Thymus (tissue), 14 donors: ENCODE measurements at places on chromosomes 3 and 15.
A peak's percentile ranks its signal among the peaks of the same experiment; 100 is the strongest.

- no peak for DNase-seq
Observed at GRCh38 chr15:40058476-40059140, 19.6 kb upstream of the SRP14 start.

DNA sequence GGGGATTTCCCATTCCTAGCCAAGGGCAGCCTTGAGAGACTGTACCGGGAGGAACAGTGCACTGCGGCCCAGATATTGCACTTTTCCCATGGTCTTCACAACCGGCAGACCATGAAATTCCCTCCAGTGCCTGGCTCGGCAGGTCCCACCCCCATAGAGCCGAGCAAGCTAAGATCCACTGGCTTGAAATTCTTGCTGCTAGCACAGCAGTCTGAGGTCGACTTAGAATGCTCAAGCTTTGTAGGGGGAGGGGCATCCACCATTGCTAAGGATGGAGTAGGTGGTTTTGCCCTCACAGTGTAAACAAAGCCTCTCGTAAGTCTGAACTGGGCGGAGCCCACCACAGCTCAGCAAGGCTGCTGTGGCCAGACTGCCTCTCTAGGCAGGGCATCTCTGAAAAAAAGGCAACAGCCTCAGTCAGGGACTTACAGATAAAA, 156.3 kb downstream of the FRMD5 start:
- no peak for DNase-seq

DNA sequence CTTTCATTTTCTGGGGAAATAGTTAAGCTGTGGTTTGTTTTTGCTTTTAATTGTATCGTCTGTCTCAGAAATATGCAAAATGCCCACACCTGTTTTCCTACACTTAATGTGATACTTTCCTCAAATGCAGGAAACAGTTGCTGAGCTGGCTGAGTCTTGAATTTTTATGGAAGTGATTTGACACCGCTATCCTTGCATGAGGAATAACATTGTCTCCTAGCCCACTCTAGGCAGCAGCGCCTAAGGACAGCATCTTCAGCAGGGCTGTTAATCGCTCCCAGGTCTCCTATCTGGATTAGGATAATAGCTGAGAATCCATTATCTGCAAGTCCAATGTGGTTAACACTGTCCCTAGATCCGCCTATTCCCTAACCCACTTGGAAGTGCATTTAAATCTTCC, 132.6 kb upstream of the NR2E3 start:
- DNase-seq: no peak

GRCh38 chr15:44194323-44195150, 534 bp downstream of the FRMD5 start:
- peak; percentile 12 for DNase-seq

GRCh38 chr3:13500133-13500885, 20.2 kb downstream of the HDAC11 start:
- no peak for DNase-seq

- DNase-seq: no peak
Observed at GRCh38 chr3:10157031-10157430, 7.7 kb upstream of the IRAK2 start.

GRCh38 chr15:70772402-70772801, 9.0 kb upstream of the UACA start:
- no peak for DNase-seq

GRCh38 chr3:15405448-15406050, 21.8 kb downstream of the METTL6 start:
- DNase-seq: peak; percentile 57

DNA sequence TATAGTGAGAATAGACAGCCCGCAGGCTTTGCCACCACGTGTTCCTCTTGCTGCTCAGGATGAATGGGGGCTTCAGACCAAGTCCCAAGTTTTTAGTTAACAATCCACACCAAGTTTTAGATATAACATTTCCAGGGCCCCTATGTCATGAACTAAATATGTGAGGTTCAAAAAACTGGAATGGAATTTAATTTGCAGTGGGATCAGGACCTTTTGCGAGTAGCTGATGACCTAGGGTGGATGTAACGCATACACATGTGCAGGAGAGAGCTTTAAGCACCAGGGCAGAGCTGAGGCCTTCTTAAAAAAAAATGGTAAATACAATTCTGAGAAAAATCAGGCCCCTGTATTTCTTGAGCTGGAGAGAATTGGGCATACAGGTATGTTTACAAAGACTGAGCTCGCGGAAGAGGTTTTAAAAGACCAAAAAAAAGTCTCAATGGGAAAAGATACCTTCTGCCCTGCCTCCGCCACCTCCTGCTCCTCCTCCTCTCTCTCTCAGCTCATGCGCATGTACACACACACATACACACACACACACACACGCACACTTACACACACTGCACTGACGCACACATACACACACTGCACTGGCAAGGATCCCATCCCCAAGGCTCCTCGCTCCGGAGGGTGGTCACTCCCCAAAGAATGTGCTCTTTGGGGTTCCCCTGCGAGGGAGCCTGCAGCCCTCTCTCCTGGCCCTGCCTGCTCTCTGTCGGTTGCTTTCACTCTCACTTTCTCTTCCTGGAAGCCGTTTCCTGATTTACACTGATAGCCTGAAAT, 48.2 kb upstream of the IGF1R start:
- DNase-seq: peak; percentile 34

- DNase-seq: no peak
Observed at GRCh38 chr15:49031804-49032203, 14.4 kb downstream of the SECISBP2L start.

- DNase-seq: peak; percentile 31
Observed at GRCh38 chr3:120093119-120093910, 932 bp downstream of the GSK3B start.

DNA sequence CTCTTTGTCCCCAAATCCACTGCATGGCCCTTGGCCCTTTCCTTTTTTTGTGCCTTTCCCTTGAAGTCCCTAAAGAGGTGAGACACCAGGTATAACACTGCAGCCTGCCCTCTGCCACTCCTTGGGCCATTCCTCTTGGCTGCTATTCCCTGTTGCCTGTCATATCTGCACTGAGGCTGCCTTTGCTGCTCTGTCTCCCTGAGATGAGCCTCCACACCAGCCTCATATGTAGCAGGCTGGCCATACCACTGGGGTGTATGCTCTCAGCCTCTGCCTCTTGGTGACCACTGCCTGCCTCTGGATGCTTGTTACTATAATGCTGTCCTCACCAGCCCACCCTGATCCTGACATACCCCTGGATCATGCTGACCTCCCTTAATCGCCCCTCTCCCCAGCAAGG, 252.0 kb downstream of the CLSTN2 start:
- no peak for DNase-seq

DNA sequence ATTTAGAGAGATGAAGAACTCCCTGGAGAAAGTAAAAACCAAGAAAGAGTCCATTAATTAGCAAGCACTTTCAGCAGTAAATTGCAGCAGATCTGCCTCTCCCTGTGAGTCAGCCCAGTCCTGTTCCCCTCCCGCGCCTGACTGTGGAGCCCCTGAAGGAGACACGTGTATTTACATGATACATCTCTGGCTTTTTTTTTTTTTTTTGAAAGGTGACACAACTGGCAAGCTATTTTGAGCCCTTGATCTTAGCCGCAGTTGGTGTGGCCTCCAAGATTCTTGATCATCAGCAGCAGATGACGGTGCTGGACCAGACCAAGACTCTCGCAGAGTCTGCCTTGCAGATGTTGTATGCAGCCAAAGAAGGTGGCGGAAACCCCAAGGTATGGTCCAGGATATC, 271.8 kb upstream of the TPM1 start:
- DNase-seq: no peak

DNA sequence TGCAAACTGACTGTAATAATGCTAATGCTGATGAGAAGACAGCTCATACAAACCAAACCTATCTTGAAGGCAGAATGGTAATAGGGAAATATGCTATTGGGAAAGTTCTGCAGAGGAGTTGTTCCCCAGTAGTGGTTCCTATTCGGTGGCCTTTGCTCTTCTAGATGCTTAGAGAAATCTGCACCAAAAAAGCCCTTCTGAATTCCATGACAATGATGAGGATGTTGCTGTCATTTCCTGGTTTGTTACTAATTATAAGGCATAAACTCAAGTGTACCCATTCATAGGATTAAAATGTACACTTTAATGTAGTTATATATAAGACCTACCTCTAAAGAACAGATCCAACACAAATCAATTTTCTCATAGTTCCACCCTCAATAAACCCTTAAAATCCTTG, 30.1 kb downstream of the TOMM70 start:
- no peak for DNase-seq

- no peak for DNase-seq
Observed at GRCh38 chr3:16335772-16336645, 71.0 kb downstream of the OXNAD1 start.

- DNase-seq: no peak
Observed at GRCh38 chr3:151925876-151926275, 52.4 kb downstream of the SUCNR1 start.

DNA sequence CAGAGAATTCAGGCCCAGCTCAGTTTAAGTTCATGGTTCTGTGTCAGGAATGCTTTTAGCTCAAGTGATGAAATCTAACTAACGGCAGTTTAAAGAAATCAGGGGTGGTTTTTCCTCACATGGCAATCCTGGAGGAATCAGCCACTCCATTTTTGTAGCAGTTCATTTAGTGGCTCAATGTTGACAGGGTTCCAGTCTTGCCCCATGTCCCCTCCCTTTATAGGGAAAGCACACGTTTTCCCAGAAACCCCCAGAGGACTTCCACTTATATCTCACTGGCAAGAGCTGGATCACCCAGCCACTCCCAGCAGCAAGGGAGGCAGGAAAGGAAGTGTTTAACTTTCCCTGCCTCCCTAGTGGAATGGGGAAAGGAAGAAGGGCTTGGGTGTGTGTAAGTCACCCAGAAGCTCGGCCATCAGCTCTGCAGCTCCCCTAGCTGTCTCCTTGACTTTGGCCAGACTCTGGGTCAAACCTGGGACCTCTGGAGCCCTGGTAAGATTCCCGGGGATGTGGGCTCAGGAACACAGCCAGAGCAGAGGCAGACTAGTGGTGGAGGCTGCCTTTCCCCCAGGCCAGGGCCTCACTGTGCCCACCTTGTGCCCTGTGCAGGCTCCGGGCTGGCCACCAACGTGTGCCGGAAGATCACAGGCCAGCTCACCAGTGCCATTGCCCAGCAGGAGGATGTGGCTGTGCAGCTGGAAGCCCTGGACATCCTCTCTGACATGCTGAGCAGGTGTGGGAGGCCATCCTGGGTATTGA, 11.3 kb downstream of the CAND2 start:
- DNase-seq: no peak

- DNase-seq: no peak
Observed at GRCh38 chr3:126893651-126894050, 89.3 kb upstream of the PLXNA1 start.

GRCh38 chr3:36397841-36398240, 17.5 kb downstream of the STAC start:
- DNase-seq: no peak
